GM12865 (cell line): ENCODE measurements at places on chromosomes 13 and 19.

GRCh38 chr19:16477311-16477710 is 5.5 kb upstream of the EPS15L1 start:
- DNase-seq, result no peak

- DNase-seq, result no peak
These were observed 100.0 kb upstream of the RAP2A start for GRCh38 chr13:97333983-97334382.

DNA sequence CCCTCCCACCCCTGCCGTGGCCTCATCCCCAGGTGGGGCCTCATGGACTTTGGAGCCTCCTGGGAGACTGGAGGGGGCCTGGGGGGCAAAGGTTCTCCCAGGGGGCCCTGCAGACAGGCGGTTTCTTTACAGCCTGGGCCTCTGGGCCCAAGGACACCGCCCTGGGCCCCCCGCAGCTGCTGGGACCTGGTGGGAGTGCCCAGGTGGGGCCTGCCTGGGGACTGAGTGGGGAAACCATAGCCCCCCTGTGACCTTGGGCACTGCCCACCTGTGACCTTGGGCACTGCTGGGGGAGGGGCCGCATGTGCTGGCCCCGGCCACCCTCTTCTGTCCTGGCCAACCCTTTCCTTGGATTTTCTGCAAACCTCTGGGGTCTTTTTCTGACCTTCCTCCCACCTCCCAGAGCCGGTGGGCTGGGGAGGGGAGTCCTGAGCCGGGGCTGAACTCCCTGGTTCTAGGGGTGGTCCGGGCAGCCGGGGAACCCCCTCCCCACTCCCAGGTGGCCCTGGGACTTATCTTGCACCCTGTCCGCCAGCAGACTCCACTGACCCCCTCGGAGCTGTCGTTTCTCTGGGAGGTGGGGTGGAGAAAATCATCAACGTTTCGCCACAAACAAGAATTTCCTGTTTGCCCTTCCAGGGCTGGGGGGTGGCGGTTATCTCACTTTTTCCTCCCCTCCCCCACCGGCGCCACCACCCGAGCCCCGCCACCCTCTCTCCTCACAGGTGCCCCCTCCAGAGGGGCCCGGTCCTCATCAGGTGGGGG is 27.0 kb downstream of the ARID3A start:
- DNase-seq, result peak; percentile 65

DNA sequence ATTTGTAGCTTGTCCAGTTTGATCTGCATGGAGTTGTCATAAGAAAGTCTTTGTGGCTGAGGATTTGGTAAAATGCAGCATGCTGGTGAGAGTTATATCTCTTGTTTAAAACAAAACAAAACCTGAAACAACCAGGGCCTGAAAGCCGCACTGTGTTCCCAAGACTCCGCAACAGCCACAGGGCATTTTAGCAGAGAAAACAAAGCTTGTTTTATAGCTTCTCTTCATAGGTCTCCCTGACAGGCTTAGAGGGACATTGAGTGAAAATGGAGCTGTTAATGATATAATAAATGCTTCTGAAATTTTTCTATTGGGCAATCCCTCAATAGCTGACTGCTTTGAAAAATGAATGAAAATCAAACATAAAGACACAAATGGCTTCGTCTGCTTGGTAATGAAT is 148.7 kb upstream of the RNF113B start:
- DNase-seq, result no peak

DNA sequence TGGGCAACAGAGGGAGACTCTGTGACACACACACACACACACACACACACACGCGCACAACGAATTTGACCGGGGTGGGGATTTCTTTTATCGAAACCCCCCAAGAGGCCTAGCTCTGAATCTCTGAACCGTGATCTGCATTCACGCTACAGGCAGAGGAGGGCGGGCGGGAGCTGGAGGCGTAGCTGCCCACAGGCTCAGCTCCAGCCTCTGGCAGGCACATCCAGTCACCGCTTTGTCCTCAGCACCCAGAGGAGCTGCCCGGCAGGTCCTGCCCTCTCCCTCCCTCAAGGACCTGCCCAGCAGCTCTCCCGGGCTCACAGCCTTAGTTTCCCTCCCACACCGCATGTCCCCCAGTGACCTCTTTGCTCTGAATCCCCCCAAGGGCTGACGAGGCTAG is 20.0 kb downstream of the CILP2 start:
- peak; percentile 59 for DNase-seq

DNA sequence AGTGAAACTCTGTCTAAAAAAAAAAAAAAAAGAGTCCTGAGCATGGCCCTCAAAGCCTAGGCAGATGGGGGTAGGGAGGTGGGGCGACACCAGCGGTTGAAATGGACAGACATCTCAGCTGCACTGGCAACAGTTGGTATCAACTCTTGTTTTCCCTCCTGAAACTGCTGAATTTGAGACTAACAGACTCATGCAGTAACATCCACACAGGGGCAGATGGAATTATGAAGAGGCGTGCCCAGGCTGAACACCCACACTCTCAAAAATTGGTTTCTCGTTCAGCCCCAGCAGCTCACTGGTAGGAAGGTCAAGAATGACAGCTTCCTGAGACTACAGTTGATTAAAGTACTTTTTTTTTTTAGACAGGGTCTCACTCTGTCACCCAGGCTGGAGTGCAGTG is 24.1 kb downstream of the PBX4 start:
- DNase-seq, result peak; percentile 27

- no peak for DNase-seq
These were observed 23.8 kb downstream of the FAM124A start for GRCh38 chr13:51246025-51246417.

- no peak for DNase-seq
These were observed 228.7 kb downstream of the COG6 start for GRCh38 chr13:39884166-39884565.

DNA sequence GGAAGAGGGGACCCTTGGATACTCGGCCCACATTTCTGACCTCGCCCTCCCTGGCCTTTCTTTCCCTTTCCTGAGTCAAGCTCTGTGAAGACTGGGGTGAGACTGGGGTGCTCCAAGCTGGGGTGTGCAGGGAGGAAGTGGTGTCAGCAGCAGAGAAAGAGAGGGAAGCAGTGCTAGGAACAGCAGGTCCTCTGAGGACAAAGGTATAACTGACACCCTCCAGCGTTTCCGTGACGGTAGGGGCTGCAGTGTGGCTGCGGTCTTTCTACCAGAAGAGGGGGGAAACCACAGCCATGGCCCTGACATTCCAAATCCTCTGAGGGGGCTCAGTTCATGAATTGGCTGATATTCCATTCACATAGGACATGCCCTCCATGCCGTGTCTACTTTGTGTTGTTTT is 1.1 kb downstream of the KIR3DL2 start:
- no peak for DNase-seq

DNA sequence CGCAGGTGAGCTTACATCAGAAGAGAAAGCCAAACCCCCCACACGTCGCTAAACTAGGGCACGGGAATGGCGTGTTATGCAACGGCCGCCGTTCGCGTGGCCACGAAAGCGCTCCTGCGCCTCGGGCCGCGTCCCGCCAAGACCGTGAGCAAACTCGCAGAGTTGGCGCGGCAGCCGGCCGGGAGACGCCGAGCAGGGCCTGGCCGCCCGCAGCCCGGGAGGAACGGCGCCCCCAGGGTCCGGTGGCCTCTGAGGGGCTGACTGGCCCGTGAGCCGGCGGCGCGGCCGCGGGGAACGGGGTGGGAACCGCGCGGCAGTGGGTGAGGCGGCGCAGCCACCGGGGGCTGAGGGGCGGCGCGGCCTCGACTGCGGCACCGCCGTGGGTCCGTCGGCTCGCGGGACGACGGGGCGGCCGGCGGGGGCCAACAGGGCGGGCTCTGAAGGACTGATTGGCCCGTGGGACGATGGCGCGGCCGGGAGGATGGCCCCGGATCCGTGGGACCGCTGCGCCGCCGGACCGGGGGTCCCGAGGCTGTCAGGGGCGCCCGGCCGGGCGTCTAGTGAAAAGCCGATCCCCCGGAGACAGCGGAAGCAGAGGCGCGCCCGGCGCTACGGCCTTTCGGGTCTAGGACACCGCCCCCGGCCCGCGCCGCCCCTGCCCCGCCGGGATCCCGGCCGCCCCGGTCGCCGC is 903 bp downstream of the LATS2 start:
- no peak for DNase-seq

DNA sequence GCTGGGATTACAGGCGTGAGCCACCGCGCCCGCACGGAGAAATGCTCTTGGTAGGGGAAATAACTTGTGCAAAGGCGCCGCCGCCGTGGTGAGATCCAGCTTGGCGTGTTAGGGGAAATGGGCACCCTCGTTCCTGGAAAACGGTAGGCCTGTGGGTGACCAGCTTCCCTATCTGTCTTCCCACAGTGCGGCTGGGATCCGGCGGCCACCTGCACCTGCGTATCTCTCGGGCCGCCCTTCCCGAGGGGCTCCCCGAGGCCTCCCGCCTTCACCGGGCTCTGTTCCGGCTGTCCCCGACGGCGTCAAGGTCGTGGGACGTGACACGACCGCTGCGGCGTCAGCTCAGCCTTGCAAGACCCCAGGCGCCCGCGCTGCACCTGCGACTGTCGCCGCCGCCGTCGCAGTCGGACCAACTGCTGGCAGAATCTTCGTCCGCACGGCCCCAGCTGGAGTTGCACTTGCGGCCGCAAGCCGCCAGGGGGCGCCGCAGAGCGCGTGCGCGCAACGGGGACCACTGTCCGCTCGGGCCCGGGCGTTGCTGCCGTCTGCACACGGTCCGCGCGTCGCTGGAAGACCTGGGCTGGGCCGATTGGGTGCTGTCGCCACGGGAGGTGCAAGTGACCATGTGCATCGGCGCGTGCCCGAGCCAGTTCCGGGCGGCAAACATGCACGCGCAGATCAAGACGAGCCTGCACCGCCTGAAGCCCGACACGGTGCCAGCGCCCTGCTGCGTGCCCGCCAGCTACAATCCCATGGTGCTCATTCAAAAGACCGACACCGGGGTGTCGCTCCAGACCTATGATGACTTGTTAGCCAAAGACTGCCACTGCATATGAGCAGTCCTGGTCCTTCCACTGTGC is 2.4 kb downstream of the GDF15 start:
- peak; percentile 96 for DNase-seq

GRCh38 chr19:33472691-33473652 is 48.6 kb downstream of the PEPD start:
- no peak for DNase-seq

DNA sequence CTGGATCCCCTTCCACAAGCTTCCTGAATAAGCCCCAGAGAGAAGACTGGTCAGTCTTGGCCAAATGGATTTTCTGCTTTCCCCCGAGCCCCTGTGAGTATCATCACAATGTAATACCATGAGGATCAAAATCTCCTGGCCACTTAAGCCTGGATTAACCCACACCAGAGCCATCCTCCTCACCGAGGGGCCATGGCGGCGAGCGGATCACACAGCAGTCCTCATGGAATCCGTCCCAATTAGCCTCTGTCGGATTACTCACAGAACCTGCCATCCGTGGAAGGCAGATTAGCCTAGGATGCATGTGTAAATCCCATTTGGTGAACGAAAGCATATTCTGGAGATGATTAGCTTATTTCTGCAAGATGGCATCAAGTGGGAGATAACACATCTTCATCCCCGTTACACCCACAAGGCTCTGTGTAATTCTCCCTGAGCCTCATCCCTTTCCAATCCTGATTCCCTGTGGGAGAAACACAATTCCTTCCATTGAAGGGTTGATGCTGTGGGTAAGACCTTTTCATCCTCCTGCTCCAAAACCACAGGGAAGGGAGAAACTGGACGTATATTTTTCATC is 42.5 kb downstream of the GNG7 start:
- no peak for DNase-seq

- no peak for DNase-seq
These were observed 20.7 kb downstream of the ZNF575 start for GRCh38 chr19:43553656-43554055.

GRCh38 chr13:36924001-36924400 is 4.0 kb upstream of the SMAD9 start:
- DNase-seq, result no peak

- DNase-seq, result no peak
These were observed 174.7 kb downstream of the GPC5 start for GRCh38 chr13:91572944-91573598.

GRCh38 chr13:113737803-113738202 is 21.2 kb upstream of the TMEM255B start:
- no peak for DNase-seq

DNA sequence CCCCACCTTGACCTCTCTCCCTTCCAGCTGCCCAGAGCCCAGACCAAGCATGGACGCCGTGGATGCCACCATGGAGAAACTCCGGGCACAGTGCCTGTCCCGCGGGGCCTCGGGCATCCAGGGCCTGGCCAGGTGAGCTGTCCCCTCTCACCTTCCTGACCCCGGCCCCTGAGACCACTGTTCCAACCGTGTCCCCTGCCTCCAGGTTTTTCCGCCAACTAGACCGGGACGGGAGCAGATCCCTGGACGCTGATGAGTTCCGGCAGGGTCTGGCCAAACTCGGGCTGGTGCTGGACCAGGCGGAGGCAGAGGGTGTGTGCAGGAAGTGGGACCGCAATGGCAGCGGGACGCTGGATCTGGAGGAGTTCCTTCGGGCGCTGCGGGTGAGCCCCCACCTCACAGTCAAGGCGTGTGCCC is 312 bp downstream of the CAPS start:
- no peak for DNase-seq

DNA sequence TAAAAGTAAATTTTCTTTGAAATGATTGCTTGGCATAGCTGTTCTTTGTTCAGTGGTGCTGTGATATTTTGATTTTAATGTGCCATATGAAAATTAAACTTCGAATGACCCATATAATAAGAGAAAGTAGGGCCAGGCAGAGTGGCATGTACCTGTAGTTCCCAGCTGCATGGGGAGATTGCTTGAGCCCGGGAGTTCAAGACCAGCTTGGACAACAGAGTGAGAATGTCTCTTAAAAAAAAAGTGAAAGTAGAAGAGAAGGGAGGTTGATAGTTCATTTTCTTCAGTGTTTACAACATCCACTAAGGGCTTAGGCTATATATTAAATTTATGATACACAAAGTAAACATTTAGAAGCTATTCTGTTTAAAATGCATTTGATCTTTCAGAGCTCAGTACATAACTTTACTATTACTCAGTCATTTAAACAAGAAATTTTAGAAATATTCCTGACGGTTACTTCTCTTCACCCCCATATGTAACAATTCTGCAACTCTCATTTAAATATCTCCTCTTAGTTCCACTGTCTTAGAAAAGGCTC is 17.2 kb upstream of the RFC3 start:
- no peak for DNase-seq

GRCh38 chr19:8001995-8002849 is 3.2 kb downstream of the ELAVL1 start:
- DNase-seq, result peak; percentile 89

GRCh38 chr13:42373048-42373812 is 101.3 kb downstream of the AKAP11 start:
- no peak for DNase-seq

GRCh38 chr19:658916-659839 is 3.8 kb downstream of the RNF126 start:
- peak; percentile 75 for DNase-seq

GRCh38 chr19:33125929-33126388 is 6.0 kb upstream of the WDR88 start:
- peak; percentile 73 for DNase-seq
